ENCODE measurements at places on chromosomes 11 and 22.

DNA sequence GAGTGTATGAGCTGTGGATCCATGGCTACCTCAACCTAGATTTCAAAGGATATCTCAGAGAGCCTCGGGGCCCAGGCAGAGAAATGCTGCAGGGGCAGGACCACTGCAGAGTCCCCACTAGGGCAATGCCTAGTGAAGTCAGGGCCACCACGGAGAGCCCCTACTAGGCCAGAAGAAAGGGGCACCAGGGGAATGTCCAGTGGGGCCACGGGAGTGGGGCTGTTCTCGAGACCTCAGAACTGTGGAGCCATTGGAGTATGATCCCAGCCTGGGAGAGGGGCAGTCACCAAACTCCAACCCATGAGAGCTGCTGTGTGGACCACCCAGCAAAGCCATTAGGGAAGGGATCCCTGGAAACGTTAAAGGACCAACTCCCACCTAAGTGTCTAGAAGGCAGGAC lies 24.5 kb downstream of the RTL6 start:
- DNase-seq: no peak

DNA sequence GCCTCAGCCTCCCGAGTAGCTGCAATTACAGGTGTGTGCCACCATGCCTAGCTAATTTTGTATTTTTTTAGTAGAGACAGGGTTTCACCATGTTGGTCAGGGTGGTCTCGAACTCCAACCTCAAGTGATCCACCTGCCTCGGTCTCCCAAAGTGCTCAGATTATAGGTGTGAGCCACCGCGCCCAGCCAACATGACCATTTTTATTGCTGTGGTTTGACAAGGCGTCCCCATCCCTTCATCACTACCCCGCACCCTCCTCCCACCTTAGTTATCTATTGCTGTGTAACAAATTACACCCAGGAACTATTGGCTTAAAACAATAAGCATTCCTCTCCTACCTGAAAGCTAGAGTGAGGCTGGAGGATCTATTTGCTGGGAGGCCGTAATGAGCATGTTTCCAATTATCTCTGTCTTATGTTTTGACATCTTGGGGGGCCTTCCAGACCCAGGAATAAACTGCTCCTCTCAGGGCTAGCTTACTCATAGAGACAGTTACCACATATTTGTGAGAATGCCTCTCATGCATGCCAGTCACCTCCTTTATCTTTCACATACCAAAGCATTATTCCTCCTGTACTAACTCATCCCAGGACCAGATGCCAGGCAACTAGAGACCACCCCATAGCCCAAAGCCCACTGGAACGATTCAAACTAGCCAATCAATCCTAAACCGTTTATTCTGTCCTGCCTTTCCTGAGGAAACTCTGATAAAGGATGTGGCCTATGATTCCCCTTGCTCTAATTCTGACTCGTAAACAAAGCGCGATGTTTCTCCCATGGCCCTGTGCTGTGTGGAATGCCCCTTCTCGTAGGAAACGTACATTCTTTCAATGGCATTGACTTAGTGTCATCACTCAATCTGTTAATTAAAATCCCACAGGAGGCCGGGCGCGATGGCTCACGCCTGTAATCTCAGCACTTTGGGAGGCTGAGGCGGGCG lies 19.4 kb downstream of the SNU13 start:
- no peak for DNase-seq

DNA sequence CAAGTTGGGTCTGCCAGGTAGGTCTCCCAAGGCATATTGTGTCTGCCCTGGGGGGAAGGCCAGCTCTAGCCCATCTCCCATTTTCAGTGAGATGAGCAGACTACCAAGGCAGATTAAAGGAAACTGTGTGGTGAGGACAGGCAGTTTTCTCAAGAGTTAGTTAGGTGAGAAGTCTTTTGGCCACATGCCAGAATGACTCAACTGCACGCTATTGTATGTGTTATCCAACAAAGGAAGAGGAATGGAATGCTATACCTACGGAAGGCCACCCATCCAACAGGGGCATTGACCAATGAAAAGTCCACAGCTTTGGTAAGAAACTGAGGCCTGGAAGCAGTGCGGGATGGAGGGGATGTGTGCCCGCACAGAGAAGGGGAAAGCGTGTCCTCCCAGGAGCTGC lies 941.7 kb downstream of the NTM start:
- DNase-seq: no peak

DNA sequence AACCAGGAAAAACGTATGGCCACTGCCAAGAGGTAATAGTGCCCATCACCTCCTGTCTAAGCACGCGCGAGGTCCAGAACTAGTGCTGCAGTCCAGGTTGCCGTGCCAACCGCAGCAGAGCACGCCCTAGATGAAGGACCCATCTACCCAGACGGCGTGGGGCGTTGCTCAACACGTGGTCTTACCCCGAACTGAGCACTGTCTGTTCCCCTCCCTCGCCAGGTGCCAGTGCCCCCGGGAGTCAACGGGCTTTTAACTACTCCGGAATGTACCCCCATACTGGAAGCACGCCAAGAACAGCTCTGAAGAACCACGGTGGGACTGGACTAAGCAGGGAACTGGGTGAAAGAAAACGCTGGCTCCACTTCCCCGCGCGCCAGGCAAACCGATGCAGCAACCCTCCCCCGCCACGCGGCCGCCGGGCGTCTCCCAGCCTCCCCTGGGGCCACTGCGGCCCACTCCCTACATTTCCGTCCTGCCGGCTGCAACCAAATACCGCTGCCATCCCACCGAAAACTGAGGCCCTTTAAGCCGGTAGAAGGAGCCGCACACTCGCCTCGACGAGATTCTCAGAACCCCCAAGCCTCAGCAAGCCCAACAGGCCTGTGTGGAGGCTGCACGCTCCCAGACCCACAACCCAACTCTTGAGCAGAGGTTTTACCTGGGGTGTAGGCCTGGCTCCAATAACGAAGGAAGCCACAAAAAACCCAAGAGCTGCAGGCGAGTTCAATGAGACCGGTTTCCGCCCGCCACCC lies at the start of gene HSPA8:
Gene HSPA8, minus strand, starts transcription at position 734 of the 755 bp plus-strand sequence. CDS start 812 bp downstream, outside the sequence.
- DNase-seq: no peak

GRCh38 chr11:36295926-36296325 lies at the start of gene PRR5L:
PRR5L (plus strand) TSS chr11:36296288; CDS start chr11:36401122, 104,834 bp downstream.
- no peak for DNase-seq
